CD4-positive, alpha-beta T cell treated with Interleukin-6 for 4 hours (primary cell): ENCODE measurements at places on chromosomes 1 and 21.
A peak's percentile ranks its signal among the peaks of the same experiment; 100 is the strongest.

GRCh38 chr21:44955798-44956175 lies 16.0 kb downstream of the SLX9 start:
- no peak for DNase-seq

DNA sequence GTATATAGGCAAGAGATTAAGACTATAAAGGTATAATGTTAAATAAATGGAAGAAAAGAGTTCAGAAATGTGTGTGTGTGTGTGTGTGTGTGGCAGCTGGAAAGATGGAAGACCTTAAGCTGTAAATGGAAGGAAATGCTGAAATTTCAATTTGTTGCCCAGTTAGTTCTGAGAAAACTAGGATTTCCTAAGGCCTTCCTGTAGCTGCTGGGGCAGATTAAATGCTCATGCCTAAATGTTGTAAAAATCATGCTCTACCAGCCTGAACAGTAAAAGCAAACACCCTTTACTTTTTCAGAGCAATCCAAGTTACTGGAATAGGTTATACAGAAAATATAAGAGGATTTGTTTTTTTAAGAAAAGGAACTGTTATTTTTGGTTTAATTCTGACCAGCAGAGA lies 8.3 kb downstream of the ADCY10 start:
- no peak for DNase-seq

GRCh38 chr1:26287033-26287711 lies 7.3 kb downstream of the SH3BGRL3 start:
- peak; percentile 87 for DNase-seq

DNA sequence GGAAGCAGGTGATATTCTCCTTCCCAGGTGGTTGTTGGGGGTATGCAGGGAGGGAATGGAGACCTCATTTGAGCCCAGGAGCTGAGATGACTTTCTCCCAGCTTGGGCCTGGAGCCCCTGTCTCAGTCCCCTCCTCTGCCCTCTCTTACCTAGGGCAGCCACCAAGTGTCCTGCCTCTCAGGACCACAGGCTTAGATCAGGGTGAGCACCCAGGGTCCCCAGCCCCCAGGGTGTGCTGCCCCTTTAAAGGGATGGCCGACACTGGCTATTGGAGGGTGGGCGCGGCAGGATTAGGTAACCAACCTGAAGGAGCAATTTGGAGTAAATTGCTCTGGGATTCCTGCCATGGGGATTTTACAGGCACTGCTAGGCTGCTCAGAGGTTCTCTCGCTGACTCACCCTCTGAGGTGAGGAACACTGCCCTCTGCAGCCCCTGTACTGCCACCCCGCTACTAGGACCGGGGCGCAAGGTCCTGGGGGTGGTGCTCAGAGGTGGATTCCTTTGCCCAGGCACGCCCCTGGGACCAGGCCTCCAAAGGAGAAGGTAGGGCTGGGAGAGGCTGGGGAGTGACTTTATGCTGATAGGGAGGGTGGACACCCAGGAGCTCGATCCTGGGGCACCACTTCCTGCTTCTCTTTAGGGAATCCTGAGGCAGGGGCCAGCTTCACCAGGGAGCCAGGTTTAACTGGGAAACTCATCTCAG lies 1.5 kb downstream of the RPS6KA1 start:
- DNase-seq, result no peak

GRCh38 chr1:89760496-89760895 lies 60.3 kb upstream of the LRRC8D start:
- no peak for DNase-seq

GRCh38 chr1:30991862-30992606 lies 73.5 kb downstream of the PUM1 start:
- no peak for DNase-seq

- DNase-seq, result no peak
These were observed 6.0 kb upstream of the DIP2A start for GRCh38 chr21:46452710-46453109.

DNA sequence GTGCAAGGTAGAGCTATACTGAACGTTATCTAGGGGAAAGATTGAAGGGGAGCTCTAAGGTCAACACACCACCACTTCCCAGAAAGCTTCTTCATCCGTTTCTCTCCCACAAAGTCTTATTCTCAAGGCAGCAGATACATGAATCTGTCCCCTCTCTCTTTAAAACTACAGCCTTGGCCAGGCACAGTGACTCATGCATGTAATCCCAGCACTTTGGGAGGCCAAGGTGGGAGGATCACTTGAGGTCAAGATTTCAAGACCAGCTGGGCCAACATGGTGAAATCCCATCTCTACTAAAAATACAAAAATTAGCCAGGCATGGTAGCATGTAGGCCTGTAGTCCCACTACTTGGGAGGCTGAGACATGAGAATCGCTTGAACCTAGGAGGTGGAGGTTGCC lies 8.1 kb downstream of the CYP4X1 start:
- no peak for DNase-seq

DNA sequence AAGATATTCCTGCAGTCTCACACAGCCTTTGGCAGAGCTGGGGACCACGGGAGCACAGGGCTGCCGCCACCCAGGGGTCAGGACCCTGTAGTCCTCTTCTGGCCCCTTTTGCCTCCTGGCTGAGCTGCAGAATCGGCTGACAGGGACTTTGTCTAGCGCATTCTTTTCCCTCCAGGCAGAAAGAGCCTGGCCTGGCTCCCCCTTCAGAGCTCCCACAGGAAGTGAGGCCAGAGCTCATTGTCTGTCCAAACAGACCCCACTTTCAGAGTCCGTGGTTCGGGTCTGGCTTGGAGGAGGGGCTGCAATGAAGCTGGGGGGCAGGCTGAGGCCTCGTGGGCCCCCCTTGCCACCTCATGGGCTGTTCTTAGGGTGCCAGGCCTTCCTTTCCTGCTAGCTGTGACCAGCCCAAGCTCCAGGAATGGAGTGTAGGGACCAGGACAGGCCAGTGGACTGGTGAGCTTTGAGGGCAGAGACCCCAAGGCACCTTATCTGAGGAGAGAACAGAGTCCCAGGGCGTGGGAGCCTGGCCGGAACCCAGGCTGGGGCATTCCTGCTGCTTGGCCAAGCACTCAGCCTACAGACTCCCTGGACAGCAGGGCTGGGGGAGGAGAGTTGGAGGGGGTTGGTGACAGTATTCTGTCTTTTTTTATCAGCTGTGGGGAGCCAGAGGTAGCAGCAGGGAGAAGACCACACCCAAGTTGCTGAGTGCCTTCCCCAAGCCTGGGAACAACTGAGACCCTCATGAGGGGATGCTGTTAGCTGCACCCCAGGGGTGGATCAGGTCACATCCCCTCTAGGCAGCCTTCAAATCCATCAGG lies 4.7 kb downstream of the CELSR2 start:
- DNase-seq, result no peak

- DNase-seq, result no peak
These were observed 720 bp upstream of the F3 start for GRCh38 chr1:94542088-94542870.

GRCh38 chr1:231827337-231828105 lies 200.9 kb downstream of the DISC1 start:
- DNase-seq, result no peak
